KBM-7 (cell line): ENCODE measurements at places on chromosomes 7 and 10.

GRCh38 chr7:156820445-156821063 lies 72.4 kb downstream of the LMBR1 start:
- no peak for DNase-seq

DNA sequence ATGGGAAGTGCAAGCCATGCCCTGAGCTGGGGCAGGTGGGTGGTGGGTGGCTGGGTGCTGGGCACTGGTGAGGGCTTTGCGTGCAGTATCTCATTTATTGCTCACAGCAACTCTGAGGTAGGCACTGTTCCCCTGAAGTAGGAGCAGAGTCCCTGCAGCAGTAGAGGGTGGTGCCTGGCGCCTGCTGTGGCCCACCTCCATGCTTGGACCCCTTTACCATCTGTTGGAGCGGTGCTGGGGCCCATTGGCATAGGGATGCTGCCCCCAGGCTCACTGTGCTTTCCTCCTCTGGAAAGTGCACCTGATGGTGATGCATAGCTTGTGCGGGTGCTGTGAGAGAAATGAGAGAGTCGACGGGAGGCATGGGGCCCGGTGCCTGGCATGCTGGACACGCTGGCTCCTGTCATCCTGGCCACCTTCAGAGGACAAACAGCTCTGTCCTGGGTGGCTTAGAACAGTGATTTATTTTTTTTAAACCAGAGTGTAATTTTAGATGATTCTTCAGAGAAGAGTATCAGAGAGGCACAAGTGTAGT lies 10.4 kb downstream of the SFRP5 start:
- no peak for DNase-seq

DNA sequence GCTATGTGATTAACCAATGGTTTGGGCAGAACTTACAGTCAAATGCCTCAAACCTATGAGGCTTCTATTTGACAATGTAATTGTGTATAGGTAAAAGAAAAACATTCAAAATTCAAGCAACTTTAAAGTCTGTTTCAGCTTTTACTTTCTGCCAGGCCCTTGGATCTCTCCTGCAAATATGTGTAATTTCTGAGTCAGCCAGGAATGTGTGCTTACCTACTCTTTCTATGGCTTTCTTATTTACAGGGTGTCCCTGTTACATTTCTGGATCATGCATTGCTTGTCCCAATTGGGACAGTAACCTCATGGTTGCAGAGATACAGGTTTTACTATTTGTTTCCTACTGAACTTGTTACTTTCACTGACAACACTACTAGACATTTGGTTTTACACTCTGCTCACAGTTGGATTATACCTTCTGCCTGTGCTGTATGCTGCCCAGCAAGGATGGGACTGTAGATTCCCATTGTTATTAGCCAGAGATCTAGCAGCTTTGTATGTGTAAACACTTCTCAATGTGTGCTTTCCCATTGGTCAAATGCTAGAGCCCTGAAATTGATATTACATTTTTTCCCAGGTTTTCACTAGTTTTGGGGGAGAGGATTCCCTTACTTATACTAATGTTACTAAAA lies 355.3 kb downstream of the ARL4A start:
- DNase-seq = no peak

- no peak for DNase-seq
Measured at GRCh38 chr10:87866412-87866974, 3.1 kb downstream of the PTEN start.

- DNase-seq = peak; percentile 71
Measured at GRCh38 chr7:80428161-80429054, 83.5 kb downstream of the GNAT3 start.

DNA sequence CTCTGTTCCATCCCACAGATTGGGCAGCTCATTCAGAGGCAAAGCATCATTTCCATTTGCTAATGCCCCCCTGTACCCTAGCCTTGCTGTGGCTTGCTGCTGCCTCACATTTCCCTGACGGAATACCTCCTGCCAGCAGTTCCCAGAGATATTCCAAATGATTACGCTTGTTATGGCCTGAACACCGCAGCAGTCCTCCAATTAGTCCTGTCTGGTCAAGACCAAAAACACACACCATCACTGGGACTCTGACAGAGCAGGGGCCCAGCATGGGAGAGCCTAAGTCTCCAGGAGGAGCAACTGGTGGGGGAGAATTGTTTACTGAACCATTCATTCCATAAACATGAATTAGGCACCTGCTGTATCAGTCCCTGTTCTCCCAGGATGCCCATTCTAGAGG lies 6.1 kb downstream of the OGDHL start:
- no peak for DNase-seq

DNA sequence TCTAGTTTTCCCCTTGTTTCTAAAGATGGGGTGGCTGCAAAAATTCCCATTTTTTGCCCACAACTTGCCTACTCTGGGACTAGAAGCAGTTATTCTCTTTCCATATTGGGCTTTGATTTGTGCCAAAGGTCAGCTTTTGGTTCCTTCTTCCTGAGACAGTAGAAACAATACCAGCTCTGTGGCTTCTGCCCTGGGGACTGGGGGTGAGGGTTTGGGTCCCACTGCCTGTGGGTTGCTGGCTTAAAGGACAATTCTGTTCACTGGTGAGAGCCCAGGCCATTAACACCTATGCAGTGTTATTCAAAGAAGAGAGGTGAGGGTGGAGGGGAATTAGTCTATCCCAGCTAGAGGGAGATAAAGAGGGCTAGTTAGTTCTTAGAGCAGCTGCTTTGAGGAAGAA lies 171.5 kb downstream of the CPEB3 start:
- no peak for DNase-seq

GRCh38 chr7:4792537-4793126 lies 17.2 kb downstream of the AP5Z1 start:
- no peak for DNase-seq

GRCh38 chr7:90923541-90923997 lies 327.4 kb downstream of the CDK14 start:
- DNase-seq = no peak

DNA sequence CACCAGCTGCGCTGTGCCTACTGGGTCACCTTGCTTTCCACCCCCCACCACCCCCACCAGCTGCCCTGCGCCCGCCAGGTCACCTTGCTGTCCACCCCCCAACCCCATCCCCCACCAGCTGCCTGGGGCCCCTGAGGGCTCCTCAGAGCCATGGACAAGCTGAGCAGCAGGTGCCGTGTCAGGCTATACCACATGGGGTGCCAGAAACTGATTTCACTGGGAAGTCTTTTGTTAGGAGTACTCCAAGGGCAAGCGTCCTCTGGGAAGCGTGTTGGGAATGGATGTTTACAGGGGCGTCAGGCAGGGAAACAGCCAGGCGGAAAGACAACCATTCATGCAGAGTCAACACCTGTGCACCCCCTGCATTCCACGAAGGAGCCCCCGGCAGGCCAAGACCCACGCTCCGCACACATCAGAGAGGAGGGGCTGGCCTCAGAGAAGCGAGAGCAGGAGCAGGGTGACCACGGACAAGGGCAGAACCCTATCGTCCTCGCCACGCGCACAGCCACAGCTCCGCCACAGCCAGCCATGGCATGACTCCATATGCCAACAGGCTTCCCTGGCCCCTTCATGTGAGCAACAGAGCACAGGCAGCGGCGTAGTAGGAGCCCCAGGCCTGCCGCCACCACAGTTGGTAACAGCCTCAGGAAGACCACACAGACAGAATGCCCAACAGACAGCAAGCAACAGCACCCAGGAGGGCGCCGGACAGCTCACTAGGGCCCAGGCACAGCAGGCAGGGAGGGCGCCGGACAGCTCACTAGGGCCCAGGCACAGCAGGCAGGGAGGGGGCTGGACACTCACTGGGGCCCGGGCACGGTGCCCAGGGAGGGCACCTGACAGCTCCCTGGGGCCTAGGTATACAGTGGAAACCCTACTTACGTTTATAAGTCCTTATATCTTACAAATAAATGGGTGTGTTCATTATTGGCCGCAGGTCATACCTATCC lies 180.8 kb downstream of the MAD1L1 start:
- no peak for DNase-seq

- no peak for DNase-seq
Measured at GRCh38 chr10:118953598-118954393, 75.7 kb upstream of the NANOS1 start.

DNA sequence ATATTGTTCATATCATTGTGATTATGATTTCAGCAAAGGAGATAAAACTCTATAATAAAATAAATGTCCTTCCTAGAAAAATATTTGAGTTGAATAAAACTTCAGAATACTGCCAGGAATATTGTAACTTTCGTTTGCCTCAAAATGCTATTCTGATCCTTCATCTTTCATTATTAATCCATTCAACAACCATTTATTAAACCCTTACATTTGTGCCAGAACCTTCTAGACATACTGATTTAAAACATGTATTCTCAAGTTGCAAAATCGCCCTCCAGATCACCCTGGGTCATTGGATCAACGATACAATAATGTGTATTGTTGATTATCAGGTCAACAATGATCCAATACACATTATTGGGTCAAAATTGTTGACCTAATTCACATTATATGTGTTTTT lies 759.8 kb downstream of the CNTNAP2 start:
- no peak for DNase-seq
